CMK (cell line): ENCODE measurements at places on chromosomes 2 and 18.

- DNase-seq: no peak
Measured at GRCh38 chr2:217610401-217610814, 392.4 kb downstream of the TNS1 start.

- no peak for DNase-seq
Measured at GRCh38 chr18:69680123-69680522, 267.6 kb downstream of the CD226 start.

- no peak for DNase-seq
Measured at GRCh38 chr2:165193178-165193777, 10.6 kb downstream of the SCN3A start.

GRCh38 chr2:9250091-9250490, 43.5 kb downstream of the ASAP2 start:
- DNase-seq: no peak

DNA sequence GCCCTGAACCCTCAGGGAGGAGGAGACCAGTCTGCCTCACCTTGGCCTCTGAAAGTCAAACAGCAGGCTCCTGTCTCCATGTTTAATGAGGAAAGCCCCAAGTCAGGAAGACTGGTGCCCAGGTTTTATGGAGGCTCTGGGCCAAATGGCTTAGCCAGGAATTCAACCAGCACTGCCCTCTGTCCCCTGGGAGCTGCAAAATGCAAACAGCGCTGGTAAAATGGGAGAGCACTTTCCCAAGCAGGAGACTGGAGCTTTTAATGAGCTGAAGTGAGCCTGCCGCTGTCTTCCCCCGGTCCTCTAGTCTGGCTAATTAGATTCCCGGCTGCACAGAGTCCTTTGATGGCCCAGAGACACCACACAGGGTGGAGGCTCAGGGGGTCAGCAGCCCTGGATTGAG, 276.0 kb upstream of the TRIB2 start:
- DNase-seq: no peak
